ENCODE measurements at places on chromosomes 2 and 18.

DNA sequence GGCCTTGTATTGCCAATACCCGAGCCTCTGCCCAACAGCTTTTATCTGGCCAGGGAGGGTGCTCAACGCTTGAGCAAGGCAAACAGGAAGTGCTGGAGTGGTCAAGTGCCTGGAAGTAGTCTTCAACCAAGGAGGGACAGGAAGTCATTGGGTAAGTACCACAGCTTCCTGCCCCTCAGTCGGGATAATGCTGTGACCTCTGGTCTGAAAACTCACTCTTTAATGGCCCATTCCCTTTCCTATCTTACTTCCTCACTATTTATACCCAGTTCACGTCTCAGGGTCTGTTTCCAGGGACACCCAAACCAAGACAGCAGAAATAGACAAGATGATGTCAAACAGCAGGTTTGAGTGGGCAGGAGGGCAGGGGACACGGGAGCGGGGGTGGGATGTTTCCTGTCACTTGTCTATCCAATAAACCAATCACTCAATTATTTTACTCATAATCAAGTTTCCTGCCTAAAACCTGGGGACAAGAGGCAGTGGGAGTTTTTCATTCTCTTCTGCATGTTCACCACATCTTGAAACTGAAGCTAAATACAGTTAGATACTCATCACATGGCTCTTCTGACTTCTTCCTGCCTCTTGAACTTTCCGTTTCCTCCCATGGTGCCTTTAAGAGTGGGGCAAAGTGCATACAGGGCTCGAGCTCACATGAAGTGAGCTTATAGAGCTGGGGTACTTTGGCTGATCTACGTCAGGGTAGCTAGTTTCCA is 68.9 kb upstream of the CAB39 start:
- no peak for DNase-seq

DNA sequence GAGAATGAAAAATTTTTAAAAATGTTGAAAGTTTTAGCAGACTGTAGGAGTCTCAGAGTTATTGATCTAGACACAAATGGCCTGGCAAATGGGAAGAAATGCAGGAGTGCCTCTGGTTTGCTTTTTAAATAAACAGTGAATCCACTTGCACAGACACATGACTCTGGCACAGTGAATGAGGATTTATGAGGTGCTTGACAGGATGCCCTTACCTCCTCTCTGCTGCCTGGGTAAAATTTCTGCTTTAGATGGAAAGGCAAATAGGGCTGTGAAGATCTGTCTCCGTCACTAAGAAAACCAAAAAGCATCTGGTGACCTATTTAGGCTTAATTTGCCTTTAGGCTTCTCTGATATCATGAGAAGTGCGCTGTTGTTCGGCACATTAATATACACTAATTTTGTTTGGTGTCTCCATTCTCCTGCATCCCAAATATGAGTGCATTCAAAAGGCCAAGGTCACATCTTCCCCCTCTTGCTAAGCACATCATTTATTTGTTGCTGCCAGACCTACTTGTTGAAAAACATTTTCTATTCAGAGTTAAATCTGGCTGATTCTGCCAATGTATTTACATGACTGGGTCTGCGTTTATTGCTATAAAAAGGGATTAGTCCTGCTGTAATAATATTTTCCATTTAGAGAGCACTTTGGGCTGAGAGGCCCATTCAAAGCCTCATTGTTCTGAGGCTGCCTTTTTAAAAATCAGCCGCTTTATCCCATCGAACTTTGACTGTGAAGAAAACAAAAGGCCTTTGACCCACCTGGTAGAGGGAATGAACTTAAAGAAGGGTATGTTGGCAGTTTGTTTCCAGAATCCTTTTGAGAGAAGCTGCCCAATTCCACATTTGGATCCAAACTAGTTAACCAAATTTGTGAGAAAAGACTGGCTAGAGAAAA is 94.9 kb downstream of the RNF152 start:
- DNase-seq: no peak

GRCh38 chr2:239339241-239339640 is 61.6 kb downstream of the HDAC4 start:
- no peak for DNase-seq

DNA sequence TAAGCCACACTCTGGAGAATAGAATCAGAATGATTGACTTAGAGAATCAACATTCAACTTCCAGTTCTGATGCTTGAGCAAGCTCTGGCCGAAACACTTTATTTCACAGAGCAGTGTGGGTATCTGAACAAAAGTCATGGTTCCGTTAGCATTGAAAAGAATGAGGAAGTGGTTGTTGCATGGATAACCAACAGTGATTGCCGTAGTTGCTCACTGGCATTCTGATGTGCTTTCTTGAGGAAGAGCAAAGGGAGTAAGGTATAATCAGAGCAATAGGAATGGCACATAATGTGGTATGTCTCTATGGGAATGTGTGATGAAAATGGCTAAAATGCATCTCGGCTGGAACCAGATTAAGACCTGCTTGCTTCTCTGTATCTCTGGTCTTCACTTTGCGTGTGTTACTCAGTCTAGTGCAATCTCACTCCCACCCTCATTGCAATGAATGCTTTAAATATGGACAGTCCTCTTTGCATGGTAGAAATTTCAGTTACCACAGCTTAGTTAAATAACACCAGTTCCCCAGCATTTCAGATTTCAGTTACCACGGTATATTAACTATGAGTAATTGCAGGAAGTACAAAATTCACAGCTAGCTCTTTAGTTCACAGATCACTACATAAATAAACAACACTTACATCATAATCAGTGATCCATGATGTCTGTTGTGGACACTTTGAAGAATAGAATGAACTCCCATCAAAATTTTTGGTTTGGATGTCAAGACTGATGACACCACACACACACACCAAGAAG is 7.8 kb upstream of the RAB12 start:
- DNase-seq: no peak

- no peak for DNase-seq
Measured at GRCh38 chr2:8244639-8245038, 437.2 kb upstream of the ID2 start.

DNA sequence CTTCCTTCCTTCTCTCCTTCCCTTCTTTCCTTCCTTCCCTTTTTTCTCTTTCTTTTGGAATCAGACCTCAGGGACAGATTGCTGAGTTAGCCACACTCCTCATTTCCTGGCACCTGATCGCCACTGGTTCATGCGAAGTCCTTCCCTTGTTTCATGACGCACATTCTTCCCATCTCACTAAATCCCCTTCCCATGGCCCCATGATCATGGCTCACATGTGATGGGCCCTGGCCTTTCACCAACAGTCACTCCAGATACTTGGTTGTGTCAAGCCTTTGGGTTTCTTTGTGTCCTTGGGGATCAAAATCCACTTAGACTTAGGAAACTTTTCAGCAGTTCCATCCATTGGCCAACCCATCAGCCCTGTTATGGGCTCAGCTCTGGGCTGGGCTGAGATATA is 23.8 kb upstream of the ASPRV1 start:
- no peak for DNase-seq

GRCh38 chr2:189552991-189553404 is 27.6 kb downstream of the SLC40A1 start:
- no peak for DNase-seq

DNA sequence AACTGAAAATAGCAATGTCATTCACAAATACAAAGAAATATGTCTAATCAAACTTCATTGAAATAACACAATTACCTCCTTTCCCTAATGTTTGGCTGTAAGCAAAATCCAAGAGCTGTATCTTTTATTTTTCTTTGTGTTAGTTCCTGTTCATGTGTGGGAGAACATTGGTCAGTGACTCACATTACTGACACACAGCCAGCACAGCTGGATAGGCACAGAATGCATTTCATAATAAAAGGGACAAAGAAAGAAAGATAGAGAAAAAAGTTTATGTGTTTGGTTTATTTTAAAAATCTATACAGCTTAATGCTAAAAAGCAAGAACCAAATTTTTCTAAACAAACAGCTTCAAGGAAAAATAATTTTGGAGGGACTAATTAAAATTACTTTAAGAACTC is 185.6 kb upstream of the COL3A1 start:
- DNase-seq: no peak

GRCh38 chr2:74930811-74931486 is 27.5 kb upstream of the POLE4 start:
- no peak for DNase-seq

GRCh38 chr2:118309257-118309945 is 221.1 kb downstream of the INSIG2 start:
- no peak for DNase-seq

- DNase-seq: no peak
Measured at GRCh38 chr18:21164548-21165095, 53.0 kb upstream of the ROCK1 start.

DNA sequence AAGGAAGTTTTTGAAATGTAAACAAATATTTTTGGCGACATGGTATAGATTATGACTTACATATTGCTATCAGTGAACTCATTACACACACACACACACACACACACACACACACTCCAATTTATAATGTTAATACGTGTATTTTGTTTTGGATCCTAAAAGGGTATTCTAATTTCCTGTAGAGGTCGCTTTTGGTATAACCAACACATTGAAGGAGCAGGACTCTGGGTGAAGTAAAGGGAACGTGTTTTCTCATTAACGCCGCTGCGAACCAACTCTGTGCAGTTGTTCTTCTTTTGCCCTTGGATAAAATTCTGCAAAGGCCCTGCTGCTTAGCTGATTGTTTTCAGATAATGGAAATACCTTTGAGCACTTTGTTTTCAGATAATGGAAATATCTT is 190.4 kb downstream of the PMAIP1 start:
- peak; percentile 3 for DNase-seq

- no peak for DNase-seq
Measured at GRCh38 chr18:25190472-25190871, 161.5 kb downstream of the ZNF521 start.

GRCh38 chr2:72841462-72842125 is 15.8 kb upstream of the EXOC6B start:
- DNase-seq: no peak

DNA sequence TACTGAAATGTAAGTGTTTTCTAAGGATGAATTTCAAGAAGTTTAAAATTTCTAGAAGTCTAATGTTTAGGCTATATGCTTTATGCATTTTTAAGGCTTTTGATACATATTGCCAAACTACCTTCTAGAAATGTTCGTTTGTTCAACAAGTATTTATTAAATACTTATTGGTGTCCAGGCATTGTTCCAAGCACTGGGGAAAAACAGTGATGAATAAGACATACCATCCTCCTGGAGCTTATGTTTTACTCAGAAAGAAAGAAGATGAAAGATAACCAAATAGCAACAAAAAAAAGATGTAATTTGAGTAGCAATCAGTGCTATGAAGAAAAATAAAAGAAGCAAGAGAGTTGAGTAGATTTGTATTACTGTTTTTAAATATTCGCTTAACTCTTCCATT is 692.9 kb downstream of the SLC4A3 start:
- no peak for DNase-seq

GRCh38 chr2:207640661-207641060 is 15.5 kb upstream of the METTL21A start:
- DNase-seq: no peak

- no peak for DNase-seq
Measured at GRCh38 chr2:169203952-169204351, 134.6 kb downstream of the DHRS9 start.

GRCh38 chr2:70934981-70935380 is 719 bp upstream of the ATP6V1B1 start:
- DNase-seq: no peak

DNA sequence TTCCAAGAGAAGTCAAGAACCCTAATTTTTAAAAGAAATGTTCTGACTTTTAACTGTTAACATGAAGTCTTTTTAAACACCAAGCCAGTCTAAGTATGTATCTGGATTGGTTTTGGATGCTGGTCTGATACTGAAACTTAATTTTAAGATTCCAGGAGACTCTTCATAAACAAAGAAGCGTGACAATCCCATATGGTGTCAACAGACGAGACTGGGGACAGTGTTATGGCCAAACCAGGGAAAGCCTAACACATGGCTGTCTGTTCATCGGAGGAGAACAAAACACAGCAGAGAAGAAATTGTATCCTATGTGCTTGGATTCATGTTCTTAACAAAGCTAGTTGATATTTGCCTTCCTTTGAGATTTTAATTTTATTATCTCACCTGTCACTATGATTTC is 80.5 kb upstream of the UPP2 start:
- no peak for DNase-seq

DNA sequence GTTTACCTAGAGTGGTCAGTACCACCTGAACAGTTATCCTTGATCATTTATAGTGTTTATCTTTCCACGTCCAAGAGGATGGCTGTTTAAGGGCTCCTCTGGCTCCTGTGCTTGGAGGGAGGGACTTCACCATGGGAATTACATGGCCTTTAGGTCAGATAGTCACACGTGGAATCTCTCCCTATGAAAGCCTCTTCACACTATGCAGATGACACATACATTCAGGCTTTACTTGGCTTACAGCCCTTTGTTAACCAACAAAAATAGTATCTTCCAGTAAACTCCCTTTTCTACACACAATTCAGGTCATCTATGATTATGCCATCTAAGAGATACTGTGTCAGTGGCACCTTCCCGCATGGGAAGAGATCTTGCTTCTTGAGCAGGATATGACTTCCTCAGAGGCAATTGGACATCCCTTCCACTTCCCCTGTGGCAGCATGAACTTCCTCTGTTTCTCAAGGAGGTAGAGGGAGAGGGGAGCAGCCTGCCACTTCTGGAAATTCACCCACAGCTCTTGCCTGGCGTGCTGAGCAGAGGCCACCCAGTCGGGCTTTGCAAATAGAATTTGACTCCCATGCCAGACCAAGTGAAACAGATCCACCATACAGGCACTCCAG is 53.5 kb downstream of the COLEC12 start:
- no peak for DNase-seq

GRCh38 chr2:39996653-39997080 is 217.6 kb upstream of the THUMPD2 start:
- DNase-seq: peak; percentile 65

DNA sequence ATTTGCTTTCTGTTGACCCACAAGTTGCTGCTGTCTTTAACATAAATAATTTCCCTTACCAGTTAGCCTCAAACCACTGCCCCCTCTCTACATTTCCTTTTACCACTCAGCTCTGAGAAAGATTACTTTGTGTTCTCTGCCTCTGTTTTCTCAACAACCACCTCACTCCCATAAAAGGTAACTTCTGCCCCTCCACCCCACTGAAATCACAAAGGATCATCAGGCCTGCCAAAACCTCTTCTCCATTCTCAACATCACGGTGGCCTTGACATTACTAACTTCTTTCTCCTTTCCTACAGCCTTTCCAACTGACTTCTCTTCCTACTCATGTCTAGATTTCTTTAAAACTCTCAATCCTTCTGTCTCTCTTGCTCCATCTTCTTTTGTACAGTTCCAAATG is 10.1 kb downstream of the ACADL start:
- no peak for DNase-seq

DNA sequence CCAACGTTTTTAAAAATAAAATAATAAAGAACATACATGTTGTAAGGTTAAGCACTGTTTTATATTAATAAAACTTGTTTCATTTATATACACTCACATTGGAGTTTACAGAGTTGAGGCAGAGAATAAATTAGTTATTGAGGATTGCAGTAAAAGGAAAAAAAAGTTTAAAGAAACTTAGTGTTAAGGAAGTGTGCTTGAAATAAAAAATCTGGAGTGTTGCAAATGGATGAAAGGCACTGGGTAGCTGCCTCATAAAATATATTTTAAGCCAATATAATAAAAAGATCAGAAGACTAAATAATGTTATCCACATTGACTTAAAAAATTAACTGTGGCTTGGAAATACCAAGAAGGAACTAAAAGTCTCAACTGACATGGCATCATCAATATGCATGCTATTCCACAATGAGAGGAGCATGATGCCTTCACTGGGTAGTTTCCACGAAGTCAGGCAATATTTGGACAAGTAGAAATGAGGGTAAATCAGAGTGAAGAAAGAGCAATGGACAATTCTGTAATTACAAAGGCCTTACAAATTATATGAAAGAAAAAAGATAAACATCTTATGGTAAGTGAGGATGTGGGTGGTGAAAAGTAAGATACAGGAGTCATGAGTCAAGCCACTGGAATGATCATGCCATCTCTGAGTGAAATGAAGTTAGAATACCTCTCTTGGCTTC is 2.5 kb downstream of the GALNT3 start:
- no peak for DNase-seq

All from SW480 (cell line).